Skeletal muscle cell (primary cell): ENCODE measurements at places on chromosomes 6 and 20.

GRCh38 chr20:13322198-13322597 is 101.1 kb downstream of the ISM1 start:
- DNase-seq: no peak

DNA sequence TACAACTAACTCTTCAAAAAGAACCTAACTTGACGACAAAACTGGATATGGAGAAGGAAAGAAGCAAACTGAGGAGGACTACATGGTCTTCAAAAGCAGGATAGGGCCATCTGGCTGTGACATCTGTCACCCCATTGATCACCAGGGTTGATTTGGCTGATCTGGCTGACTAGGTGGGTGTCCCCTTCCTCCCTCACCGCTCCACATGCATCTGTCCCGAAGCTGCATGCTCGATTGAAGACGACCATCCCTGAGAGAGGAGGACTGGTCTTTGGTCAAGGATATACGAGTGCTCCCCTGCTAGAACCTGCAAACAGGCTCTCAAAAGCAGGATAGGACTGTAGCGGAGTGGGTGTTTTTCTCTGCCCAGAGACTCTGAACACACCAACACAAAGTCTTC is 21.7 kb downstream of the CPNE1 start:
- no peak for DNase-seq

- peak; percentile 25 for DNase-seq
Observed at GRCh38 chr6:17389274-17389847, 4.0 kb upstream of the CAP2 start.

DNA sequence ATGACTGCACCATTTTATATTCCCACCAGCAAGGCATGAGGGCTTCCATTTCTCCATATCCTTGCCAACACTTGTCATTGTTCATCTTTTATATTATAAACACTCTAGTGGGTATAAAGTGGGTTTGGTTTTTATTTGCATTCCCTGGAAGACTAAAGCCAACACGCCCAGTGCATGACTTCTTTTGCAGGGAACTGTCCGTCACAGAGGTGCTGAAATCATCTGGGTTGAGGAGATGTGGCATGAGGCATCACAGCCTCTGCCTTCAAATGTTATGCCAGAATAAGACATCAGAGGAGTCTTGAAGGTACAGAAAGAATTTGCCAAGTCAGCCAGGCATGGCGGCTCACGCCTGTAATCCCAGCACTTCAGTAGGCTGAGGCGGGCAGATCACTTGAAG is 29.9 kb upstream of the FAM210B start:
- DNase-seq: no peak

- no peak for DNase-seq
Observed at GRCh38 chr20:57106030-57106682, 160.3 kb downstream of the BMP7 start.

DNA sequence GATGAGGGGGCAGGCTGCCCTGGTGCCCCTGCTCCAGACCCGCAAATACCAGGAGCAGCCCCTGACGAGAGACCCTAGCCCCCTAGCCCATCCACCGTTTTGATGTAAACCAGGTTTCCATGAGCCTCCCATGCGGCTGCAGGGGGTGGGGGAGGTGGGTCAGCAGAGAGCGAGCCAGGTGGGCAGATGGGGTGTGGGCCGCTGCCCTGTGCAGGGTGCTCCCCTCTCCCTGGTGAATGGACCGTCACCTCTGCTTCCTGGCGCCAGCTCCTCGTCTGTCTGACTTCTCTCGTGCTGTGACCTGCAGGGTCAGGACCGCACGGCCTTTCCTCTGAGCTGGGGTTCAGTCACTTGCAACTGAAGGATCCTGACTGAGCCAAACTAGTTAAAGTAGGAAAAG is 15.7 kb upstream of the BHLHE23 start:
- no peak for DNase-seq

- DNase-seq: no peak
Observed at GRCh38 chr6:21085211-21085610, 508.3 kb upstream of the SOX4 start.

- DNase-seq: peak; percentile 36
Observed at GRCh38 chr6:80489911-80490635, 383.6 kb downstream of the BCKDHB start.

DNA sequence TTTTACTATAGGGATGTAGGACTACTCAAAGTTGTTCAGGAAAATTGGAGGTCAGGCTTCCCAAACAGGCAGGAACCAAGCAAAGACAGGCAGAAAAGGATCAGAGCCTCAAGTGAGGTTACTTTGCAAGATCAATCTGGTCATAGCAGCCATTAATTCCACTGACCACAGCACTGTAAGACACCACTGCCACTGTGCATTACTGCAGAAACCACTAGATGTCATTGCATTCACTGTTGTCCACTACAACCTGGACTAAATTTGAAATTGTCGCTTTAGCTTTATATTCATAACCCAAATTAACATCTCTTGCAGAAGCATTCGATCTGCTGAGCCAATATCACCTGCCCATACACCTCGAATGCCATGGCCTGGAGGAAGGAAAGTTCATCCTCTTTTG is 126.9 kb upstream of the UFL1 start:
- no peak for DNase-seq

GRCh38 chr6:12324748-12325147 is 34.6 kb downstream of the EDN1 start:
- DNase-seq: no peak

- no peak for DNase-seq
Observed at GRCh38 chr6:53378208-53378607, 29.5 kb upstream of the ELOVL5 start.

GRCh38 chr20:32315399-32315798 is 37.9 kb downstream of the KIF3B start:
- no peak for DNase-seq

DNA sequence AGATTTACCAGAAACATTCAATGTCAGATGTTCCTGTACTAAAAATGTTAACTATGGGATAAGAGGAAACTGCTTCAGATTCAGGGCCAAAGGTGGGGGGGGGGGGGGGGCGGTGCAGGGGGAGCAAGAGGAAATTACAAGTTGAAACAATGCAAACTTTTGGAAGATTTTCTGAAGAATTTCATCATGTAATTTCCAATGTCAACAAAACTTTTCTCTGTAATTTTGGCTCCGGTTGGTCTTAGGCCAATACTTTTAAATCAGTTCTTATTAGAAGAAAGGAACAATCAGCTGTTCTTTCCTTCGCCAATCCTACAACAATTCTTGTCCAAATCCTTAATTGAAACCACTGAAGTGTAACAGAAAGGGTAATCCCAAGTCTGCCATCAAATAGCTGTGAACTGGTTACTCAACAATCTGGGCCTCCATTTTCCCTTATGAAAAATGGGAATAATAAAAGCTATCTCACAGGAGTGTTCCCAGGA is 13.1 kb downstream of the UQCC1 start:
- DNase-seq: no peak

DNA sequence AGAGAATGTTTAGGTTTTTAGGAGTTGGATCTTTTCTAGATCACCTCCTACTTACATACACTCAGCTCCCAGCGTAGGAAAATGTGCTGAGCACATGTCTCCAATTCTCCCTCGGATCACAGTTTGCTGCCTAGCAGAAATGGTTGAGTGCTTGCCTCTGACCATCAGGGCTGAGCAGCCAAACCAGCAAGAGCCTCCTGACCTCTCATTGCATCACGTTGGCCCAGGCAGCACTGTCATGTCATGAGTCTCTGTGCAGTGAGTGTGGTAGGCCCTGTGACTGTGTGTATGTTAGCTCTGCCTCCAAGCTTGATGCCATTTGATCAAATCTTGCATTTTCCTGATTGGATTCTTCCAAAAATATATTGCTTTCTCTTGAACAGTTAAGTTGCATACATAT is 112.0 kb downstream of the LRRC1 start:
- DNase-seq: no peak

- DNase-seq: no peak
Observed at GRCh38 chr20:18139832-18140231, 2.2 kb downstream of the KAT14 start.

DNA sequence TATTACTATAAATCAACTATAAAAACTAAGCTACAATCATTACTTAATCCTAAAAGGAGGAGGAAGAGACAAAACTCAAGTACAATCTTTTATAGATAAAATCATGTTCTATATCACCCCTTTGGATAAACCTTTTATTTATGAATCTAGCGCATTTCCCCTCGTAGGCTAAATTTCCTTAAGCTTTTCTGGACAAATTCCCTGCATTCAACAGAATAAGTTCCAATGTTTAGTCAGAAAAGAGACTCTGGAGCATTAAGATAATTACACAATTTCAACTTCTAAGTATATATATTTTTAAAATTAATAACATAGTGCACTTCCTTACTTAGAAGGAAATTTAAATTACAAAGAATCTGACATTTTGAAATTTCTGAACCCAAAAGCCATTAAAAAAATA is 37.9 kb downstream of the ATXN1 start:
- no peak for DNase-seq

GRCh38 chr20:13200767-13201500 is 20.1 kb upstream of the ISM1 start:
- no peak for DNase-seq

DNA sequence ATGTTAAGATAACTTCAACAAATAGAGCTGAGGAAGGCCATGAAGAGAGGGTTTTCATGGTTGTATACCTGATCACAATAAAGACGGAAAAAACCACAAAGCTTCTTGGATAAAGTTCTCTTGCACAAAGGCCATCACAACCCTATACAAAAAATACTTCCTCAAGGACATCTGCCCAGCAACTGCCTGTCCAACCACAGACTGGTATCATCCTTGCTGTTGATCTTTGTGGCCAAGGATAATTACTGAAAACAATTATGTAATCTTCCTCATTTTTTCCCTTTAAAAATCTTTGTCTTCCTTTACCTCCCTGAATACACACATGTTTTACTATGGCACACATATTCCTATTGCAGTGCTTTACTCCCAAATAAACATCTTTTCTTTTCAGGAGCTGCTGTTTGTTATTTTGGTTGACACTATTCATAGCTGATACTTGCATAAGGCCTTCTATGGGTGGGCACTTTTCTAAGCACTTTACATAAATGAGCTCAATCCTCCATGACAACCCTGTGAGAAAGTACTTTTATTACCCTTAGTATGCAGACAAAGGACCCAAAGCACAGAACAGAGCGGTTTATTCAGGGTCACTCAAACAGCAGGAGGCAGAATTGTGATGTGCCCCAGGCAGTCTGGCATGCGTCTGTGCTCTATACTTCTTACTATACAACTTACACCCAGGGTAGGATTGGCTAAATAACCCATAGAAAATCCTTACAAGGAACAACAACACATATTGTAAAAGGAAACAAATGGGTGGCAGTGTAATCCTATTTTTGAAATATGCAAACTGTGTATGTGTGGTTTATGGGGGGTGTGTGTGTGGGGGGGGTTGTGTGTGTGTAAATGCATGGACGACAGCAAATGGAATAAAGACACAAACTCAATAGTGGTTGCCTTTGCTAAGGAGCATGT is 35.1 kb downstream of the SNRNP48 start:
- DNase-seq: no peak

DNA sequence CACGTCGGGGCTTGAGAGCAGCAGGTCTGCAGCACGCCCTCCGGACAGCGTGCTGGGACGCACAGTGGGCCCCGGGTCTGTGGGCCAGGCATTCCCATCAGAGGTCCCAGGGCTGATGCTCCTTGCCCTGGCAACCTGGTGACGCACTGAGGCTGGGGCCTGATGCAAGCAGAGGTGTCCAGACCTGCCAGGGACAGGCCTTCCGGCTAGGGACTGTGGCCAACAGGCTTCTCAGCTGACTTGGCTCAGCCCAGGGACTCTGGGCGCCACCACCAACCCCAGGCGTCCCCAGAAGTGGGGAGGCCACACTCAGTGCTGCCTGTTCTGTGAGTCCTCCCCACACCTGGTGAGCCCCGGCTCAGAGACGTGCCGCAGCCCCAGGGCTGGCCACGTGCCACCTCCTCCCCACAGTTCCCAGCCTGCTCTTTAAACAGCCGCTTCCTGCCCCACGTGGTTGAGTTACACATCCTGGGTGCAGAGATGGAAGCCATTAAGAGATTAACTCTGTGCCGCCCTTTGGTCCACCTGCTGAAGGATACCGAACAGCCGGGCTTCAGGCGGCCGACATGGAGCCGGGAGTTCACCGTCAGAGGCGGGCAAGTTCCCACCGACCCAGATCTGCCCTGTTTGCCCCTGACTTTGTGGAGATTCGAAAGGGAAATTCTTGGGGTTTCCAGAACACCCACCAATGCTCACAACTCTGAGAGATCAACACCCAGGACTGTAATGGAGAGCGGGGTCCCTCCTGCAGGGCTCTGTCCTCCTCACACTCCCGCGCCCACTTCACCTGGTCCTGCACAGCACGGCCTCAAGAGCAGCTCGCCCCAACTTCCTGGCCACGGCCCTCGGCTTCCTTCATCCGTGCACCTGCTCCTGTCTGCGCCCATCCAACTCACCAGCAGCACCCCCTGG is 37.6 kb upstream of the ZBP1 start:
- DNase-seq: no peak

DNA sequence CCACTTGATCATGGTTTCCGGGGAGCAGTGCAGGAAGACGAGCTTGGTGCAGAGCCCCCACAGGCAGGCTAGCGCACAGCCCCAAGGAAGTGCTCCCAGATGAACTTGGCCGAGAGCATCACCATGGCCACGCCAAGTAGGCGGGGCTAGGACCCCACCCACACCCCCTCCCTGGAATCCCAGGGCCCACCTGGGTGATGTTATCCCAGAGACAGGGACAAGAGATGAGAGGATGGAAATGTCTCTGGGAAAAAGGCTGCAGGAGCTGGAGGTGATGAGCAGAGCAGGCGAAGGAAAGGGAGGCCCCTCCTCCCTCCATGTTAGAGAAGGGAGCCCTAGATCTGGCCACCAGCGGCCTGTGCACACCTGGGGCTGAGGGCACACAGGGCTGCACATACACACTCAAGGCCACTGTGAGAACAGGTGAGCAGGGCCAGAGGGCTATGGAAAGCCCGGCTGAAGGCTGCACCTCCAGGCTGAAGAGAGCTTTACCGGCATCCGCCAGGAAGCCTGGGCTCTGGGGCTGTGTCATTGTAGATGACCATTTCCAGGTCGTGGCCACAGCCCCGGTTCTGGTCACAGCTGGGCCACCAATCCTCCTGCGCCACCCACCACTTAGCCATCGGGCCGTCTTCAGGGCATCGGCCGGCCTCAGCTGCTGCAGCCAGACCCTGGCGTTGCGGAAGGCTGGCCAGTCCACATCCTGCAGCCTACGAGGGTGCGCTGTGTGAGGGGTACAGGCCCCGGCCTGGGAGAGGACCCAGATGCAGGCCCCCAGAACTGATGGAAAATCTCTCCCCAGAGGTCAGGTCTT is 24.9 kb downstream of the NPEPL1 start:
- no peak for DNase-seq
